Activated naive CD4-positive, alpha-beta T cell treated with anti-CD3 and anti-CD28 coated beads for 36 hours (primary cell): ENCODE measurements at places on chromosomes 5 and 9. TPM values are rescaled to one million over a fixed set of nuclear protein-coding genes. Genes with fewer than 3 reads are reported as not detected.

Gene MSANTD3
- total RNA-seq, result 10.4 TPM

Gene DBH
- not detected for total RNA-seq

Gene KCNIP1
- total RNA-seq, result not detected

DNA sequence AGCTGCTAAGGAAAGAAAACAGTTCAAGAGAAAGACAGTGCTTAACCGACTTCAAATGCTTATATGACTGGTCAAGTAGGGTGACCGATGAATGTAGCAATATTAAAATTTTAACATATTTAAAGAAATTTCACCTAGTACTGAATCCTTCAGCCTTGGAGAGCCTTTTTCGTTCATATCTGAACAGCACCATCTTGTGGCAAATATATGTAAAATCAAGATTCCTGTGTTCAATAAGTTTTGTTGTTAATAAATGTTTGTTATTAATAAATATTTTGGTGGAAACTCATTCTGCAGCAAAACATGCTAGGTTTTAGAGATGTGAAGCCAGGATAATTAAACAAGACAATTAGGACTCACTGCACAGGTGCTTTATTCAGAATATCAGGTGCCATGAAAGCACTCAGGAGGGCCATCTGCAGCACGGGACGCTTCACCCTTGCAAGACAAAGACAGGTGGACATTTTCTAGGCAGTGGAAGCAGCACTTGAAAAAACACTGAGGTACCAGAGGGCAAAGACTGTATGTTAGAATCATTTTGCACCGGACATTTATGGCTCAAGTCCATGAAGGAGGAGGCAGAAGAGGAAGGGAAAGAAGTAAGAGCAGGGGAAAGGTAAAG is 15.6 kb downstream of the TICAM2 start:
- H3K36me3 ChIP-seq, result no peaks in the 10 kb centered on the region
- DNase-seq, result no peak
- no peak overlapping the region for H3K4me3 ChIP-seq
- no peaks in the 10 kb centered on the region for H3K27me3 ChIP-seq
- no peaks in the 10 kb centered on the region for H3K4me1 ChIP-seq

DNA sequence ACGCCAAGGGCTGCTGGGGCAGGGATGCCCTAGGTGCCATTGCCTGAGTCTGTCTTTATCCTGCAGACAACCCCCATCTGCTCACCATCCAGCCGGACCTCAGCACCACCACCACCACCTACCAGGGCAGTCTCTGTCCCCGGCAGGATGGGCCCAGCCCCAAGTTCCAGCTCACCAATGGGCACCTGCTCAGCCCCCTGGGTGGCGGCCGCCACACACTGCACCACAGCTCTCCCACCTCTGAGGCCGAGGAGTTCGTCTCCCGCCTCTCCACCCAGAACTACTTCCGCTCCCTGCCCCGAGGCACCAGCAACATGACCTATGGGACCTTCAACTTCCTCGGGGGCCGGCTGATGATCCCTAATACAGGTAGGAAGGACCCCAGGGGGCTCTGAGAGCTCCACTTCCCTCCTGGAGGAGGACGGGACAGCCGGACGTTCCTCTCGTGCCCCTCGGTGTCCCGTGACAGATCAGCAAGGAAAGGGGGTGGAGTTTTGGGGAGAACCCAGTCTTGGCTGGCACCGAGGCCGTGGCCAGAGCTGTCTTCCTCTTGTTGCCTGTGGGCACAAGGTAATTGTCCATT is 24.9 kb downstream of the HK3 start:
- H3K27ac ChIP-seq, result no peak overlapping the region
- peaks cover 11% of the 10 kb centered on the region for H3K4me1 ChIP-seq
- H3K27me3 ChIP-seq, result peaks cover 23% of the 10 kb centered on the region
- H3K4me3 ChIP-seq, result no peak overlapping the region
- H3K36me3 ChIP-seq, result no peaks in the 10 kb centered on the region

GRCh38 chr5:129438322-129438721 is 21.8 kb upstream of the ADAMTS19 start:
- H3K4me1 ChIP-seq, result no peaks in the 10 kb centered on the region
- H3K4me3 ChIP-seq, result no peak overlapping the region
- no peak overlapping the region for H3K27ac ChIP-seq

Gene SPINK7
- total RNA-seq, result not detected

Gene CD74
- total RNA-seq, result 312 TPM

Gene REEP2
- total RNA-seq, result 2.2 TPM

Gene AQP3
- total RNA-seq, result 8.1 TPM

- H3K4me1 ChIP-seq, result peaks cover 22% of the 10 kb centered on the region
- no peaks in the 10 kb centered on the region for H3K27me3 ChIP-seq
- H3K27ac ChIP-seq, result no peak overlapping the region
- no peak overlapping the region for H3K4me3 ChIP-seq
These were observed 2.5 kb downstream of the KIAA0825 start for GRCh38 chr5:94615862-94616261.

GRCh38 chr5:15420201-15420600 is 79.8 kb upstream of the FBXL7 start:
- no peaks in the 10 kb centered on the region for H3K36me3 ChIP-seq
- no peak overlapping the region for H3K4me3 ChIP-seq
- no peaks in the 10 kb centered on the region for H3K27me3 ChIP-seq
- H3K27ac ChIP-seq, result no peak overlapping the region
- no peaks in the 10 kb centered on the region for H3K4me1 ChIP-seq

GRCh38 chr5:97528941-97529340 is 345.9 kb upstream of the RIOK2 start:
- H3K36me3 ChIP-seq, result no peaks in the 10 kb centered on the region
- H3K4me1 ChIP-seq, result no peaks in the 10 kb centered on the region
- DNase-seq, result no peak
- H3K27ac ChIP-seq, result no peak overlapping the region

DNA sequence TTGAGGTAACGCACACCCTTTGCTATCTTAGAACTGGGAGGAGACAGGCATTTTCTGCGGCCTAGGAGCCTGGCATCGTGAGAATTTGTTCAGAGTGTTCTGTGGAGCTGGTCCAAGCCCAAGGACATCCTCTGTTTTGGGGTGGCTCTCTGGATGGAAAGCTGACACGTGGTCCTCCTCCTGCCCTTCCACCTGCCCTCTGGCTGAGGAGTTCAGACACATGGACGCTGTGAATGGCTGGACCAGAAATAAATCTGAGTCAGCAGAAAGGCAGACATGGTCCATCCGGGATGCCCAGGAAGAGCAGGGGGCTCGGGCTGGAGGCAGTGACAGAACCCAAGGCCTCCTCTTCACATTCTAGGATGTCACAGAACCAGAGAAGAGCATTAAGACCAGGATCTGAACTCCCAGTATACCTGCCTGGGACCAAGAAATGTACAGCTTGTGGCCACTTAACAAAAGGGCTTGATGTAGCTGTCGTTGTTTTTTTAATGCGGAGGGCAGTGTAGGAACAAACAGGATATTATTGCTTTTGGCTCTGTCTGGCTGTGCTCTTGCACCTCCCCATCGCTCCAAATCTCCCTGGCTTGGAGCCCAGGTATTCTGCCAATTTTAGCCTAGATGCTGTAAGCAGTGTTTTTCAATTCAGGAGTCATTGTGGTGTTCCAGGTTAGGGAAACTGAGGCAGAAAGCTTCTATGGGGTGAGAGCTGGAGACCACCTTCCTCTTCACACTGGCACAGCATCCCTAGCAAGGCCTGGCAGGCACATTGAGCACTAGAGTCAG is 2.4 kb downstream of the CKMT2 start:
- no peak overlapping the region for H3K27ac ChIP-seq
- no peaks in the 10 kb centered on the region for H3K36me3 ChIP-seq
- H3K4me3 ChIP-seq, result no peak overlapping the region

- H3K27ac ChIP-seq, result peak overlapping the region; percentile 5
- no peak overlapping the region for H3K4me3 ChIP-seq
- no peak for DNase-seq
- no peaks in the 10 kb centered on the region for H3K36me3 ChIP-seq
These were observed 44.7 kb upstream of the ITGA1 start for GRCh38 chr5:52743012-52743411.

Gene CCT5
- 414 TPM for total RNA-seq

DNA sequence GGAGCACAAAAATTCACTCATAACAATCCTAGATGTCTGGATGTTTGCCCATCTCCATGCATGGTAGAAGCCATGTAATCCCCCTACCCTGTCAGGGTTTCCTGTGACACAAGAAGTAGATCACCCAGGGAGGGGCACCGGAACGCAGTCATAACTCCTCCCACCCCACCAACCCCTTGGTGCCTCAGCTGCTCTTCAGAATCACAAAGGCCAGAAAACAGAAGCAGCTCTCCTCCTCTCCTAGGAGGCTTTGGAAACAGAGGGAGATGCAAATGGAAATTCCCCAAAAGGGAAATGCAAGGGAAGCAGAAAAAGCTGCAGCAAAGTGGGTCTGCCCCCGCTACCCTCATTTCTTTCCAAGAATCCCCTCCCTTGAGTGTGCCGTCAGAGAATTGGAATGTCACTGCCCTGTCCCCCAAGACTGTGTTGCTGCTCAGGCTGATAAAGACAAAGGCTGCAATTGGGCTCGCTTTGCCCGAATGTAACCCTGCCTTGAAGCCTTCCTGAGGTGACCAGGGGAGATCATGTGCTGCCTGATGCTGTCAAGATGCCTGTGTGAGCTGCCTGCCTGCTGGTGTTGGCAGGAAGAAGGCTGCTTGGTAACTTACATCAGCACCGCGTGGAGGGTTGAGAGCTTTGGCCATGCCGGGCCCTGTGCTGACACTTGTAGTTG is 65.5 kb upstream of the ABCA1 start:
- peak overlapping the region; percentile 67 for H3K27ac ChIP-seq
- H3K4me1 ChIP-seq, result peaks cover 44% of the 10 kb centered on the region
- peak overlapping the region; percentile 71 for H3K4me3 ChIP-seq
- H3K27me3 ChIP-seq, result peaks cover 8% of the 10 kb centered on the region
- DNase-seq, result peak; percentile 79
- H3K36me3 ChIP-seq, result no peaks in the 10 kb centered on the region

DNA sequence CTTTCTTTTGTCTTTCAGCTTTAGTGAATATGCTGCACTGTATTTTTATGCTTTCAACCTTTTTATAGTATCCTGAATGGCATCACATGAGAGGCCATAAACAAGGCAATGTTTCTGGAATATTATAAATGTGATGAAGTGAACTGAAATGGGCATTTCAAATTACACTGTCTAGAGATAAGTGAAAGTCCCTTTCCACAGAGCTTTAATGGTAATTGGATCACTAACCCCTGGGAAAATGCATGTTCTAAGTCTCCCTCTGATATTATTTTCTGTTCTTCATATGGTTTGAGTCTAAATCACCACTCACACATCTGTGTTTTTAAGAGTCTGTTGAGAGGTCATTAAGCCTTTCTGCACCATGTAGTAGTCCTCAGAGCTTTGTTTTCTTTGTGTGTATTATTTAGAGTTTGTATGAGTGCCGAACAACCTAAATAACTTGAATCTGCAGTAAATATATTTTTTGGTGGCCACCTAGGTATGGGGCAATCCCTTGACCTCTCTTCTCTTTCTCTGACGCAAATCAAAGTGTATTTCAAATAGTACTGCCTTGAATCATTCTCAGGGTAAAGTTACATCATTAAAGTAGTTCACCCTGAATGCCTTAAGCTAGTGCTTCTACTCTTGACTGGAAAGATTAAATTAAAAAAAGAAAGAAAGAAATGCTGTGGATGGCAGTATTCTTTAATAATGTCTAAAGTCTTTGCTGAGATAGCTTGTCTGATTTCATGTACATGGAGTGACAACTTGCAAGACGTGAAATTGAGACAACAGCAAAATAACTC is 1931.0 kb upstream of the CDH6 start:
- H3K27ac ChIP-seq, result no peak overlapping the region
- no peaks in the 10 kb centered on the region for H3K27me3 ChIP-seq
- H3K36me3 ChIP-seq, result no peaks in the 10 kb centered on the region
- no peak overlapping the region for H3K4me3 ChIP-seq

DNA sequence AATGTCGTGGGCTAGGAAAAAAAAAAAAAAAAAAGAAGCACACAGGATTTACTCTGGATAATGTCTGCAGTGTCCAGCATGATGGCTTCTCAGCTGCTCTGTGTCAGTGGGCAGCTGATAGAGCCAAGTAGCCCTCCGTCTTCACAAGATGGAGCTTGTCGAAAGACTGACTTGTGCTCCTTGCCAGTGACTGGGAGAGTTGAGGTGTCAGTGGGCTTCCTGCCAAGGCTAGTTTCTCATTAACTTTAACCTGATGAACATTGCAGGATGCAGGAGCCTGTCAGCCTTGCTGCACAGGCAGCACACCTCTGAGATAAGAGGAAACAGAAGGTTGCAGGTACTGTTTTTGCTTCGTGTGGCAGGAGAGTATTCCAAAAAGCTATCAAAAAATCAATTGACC is 171.4 kb upstream of the SGCD start:
- H3K36me3 ChIP-seq, result no peaks in the 10 kb centered on the region
- H3K27ac ChIP-seq, result no peak overlapping the region
- no peaks in the 10 kb centered on the region for H3K27me3 ChIP-seq
- no peak overlapping the region for H3K4me3 ChIP-seq
- DNase-seq, result no peak

DNA sequence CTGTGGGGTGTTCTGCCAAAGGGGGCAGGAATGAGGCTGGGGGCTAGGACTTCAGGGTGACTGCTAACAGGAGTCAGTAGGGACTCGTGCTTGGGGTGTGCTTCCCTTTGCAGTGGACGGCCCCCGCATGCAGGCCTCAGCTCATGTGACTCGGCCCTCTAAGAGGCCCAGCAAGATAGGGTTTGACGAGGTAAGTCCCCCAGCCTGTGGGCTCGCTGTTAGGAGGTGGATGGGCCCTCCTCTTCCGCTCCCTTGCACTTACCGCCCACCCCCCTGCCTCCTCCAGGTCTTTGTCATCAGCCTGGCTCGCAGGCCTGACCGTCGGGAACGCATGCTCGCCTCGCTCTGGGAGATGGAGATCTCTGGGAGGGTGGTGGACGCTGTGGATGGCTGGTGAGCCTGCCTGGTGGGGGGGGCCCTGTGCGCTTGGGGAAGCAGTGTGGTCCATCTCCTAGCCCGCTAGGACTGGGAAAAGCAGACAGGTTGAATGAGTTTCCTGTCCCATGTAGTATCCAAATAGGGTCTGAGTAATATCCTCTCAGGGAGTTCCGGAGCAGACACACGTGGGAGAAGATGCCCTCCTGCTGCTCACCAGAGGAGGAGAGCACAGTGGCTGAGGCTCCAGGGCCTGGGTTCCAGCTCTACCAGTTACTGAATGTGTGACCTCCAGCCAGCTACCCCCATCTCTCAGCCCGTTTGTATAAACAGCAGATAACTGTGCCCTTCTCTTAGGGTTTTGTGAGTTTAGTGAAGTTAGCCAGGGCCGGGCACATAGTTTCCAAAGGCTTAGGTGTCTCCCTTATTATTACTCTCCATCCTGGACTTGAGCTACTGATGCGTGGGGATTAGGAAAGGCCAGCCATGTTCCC is 8.2 kb downstream of the CERCAM start:
- H3K4me3 ChIP-seq, result no peak overlapping the region
- H3K36me3 ChIP-seq, result no peaks in the 10 kb centered on the region
- DNase-seq, result no peak
- H3K27me3 ChIP-seq, result no peaks in the 10 kb centered on the region
- H3K4me1 ChIP-seq, result no peaks in the 10 kb centered on the region
